ENCODE measurements at places on chromosomes 16 and 17. TPM values are rescaled to one million over a fixed set of nuclear protein-coding genes. Genes with fewer than 3 reads are reported as not detected.

KRTAP9-2 gene
- not detected for total RNA-seq

NHLRC4 gene
- 1.4 TPM for total RNA-seq

LLGL2 gene
- total RNA-seq = 41.9 TPM

- peak; percentile 19 for DNase-seq
These were observed 37.2 kb upstream of the RGS9 start for GRCh38 chr17:65099941-65100315.

GRCh38 chr16:69890892-69891282 is 60.2 kb upstream of the CLEC18A start:
- DNase-seq = no peak

DNA sequence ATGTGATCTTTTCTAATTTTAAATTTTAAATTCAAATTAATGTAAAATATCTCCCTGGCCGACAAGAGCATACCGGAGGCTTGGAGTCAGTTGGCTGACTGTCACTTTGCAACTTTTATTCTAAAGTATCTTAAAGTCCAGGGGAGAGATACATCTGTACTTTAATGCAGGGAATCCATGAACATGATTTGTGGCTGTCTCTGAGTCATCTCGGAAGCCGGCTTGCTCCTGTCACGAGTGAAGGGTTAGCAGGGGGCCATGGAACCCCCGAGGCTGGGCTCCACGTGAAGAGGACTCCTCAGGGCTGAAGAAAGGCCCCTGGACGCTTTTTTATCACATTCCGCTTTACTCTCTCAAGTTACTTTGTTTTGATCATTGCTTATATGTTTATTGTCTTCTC is 13.3 kb downstream of the TVP23A start:
- no peak for DNase-seq

CCDC102A gene
- total RNA-seq = 3.1 TPM

GRCh38 chr17:29624586-29624985 is 1.9 kb upstream of the CORO6 start:
- no peak for DNase-seq

- no peak for DNase-seq
These were observed 154.7 kb downstream of the SOCS1 start for GRCh38 chr16:11101283-11101682.

- DNase-seq = no peak
These were observed 57.7 kb downstream of the GTF3C1 start for GRCh38 chr16:27491894-27492587.

SP6 gene
- total RNA-seq = 0.21 TPM

PRR29 gene
- total RNA-seq = 3.3 TPM

All from T-helper 17 cell (primary cell).